ENCODE measurements at places on chromosomes 5 and 9. TPM values are rescaled to one million over a fixed set of nuclear protein-coding genes. Genes with fewer than 3 reads are reported as not detected.

GRCh38 chr5:138352071-138352721 lies at the start of gene KDM3B:
KDM3B (plus strand) TSS chr5:138352685; CDS start chr5:138352796, 111 bp downstream.
- DNase-seq, result peak; percentile 56

DNA sequence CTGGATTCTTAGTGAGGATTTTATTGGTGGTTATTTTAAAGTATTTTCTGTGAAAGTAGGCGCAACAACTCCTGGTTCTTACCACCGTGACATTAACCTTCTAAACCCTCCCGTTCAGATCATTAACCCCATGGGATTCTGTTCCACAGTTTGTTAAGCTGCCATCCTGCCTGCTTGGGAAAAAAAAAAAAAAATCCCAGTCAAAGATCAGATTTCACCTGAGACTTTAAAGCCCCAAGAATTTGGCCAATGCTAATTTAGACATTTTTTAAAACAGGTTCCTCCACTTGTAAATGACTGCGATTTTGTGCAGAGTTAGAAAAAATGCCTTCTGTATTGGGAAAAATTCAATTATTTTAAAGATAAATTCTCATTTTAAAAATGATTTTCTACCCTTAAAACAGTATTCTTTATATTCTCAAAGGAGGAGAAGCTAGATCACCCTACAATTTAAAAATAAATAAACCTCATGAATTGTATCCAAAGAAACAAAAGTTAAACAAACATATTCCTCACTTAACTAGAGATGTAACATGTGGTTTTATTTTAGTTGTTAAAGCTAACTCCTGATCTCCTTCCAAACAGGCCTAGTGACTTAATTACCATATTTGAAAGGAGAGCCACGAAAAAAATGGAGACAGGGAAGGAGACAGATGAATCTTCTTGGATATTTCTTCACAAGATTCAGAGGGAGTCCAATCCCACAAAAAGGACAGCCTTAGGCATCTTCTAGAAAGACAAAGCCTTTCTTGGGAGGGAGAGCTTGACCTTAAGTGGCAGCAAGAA lies 93.1 kb upstream of the IFNK start:
- no peak for DNase-seq

GRCh38 chr9:86355814-86356213 lies 1.6 kb upstream of the TUT7 start:
- no peak for DNase-seq

The PRDM9 gene
- not detected for polyA plus RNA-seq

Data from left renal cortex interstitium (tissue), 4 donors.